Articular chondrocyte of knee joint (primary cell): ENCODE measurements at places on chromosomes 11 and 22. TPM values are rescaled to one million over a fixed set of nuclear protein-coding genes. Genes with fewer than 3 reads are reported as not detected.

NUCB2 gene
- total RNA-seq: 221 and 242 TPM in 2 replicates

UPB1 gene
- not detected in 2 replicates for total RNA-seq

OR6X1 gene
- total RNA-seq: not detected in 2 replicates

PKP3 gene
- total RNA-seq: 0.52 and 1.2 TPM in 2 replicates
